ENCODE measurements at places on chromosomes 16 and 17. TPM values are rescaled to one million over a fixed set of nuclear protein-coding genes. Genes with fewer than 3 reads are reported as not detected.

The CCDC78 gene
- total RNA-seq = 0.40 TPM

The SMIM5 gene
- 10.1 TPM for total RNA-seq

The NLRC5 gene
- 13.0 TPM for total RNA-seq

The CNTD1 gene
- total RNA-seq = not detected

The AGRP gene
- total RNA-seq = not detected

The RAB37 gene
- 0.96 TPM for total RNA-seq

The KRT39 gene
- total RNA-seq = not detected

The ALOX12 gene
- total RNA-seq = 16.9 TPM

The GALR2 gene
- total RNA-seq = 0.44 TPM

The HAGH gene
- total RNA-seq = 16.9 TPM

The HEATR9 gene
- not detected for total RNA-seq

The SPATA32 gene
- 0.24 TPM for total RNA-seq

The CETP gene
- not detected for total RNA-seq

The KRTAP17-1 gene
- total RNA-seq = not detected

The CFAP20 gene
- total RNA-seq = 15.8 TPM

The QRICH2 gene
- total RNA-seq = 1.6 TPM

The PIGS gene
- 37.3 TPM for total RNA-seq

The SLC13A2 gene
- not detected for total RNA-seq

The TNP2 gene
- total RNA-seq = not detected

The CCL7 gene
- total RNA-seq = not detected

The CCDC92B gene
- 0.68 TPM for total RNA-seq

The SOX9 gene
- 20.3 TPM for total RNA-seq

The C16orf96 gene
- total RNA-seq = 0.04 TPM

The GLIS2 gene
- 0.80 TPM for total RNA-seq

The CTF1 gene
- 2.3 TPM for total RNA-seq

The PRDM7 gene
- not detected for total RNA-seq

The ACAP1 gene
- total RNA-seq = 3.8 TPM

The YPEL2 gene
- total RNA-seq = 5.7 TPM

The CACNG5 gene
- total RNA-seq = not detected

The SMIM22 gene
- total RNA-seq = 12.9 TPM

The TLCD2 gene
- 10.9 TPM for total RNA-seq

The STH gene
- total RNA-seq = not detected

The SP6 gene
- 5.9 TPM for total RNA-seq

The PIK3R5 gene
- total RNA-seq = 0.88 TPM

The SCGB1C2 gene
- total RNA-seq = not detected

The MSI2 gene
- total RNA-seq = 30.4 TPM

The RAP1GAP2 gene
- 17.9 TPM for total RNA-seq

The TERB1 gene
- total RNA-seq = 0.08 TPM

The ABI3 gene
- 2.7 TPM for total RNA-seq

The MGRN1 gene
- total RNA-seq = 19.2 TPM

The CCL17 gene
- total RNA-seq = 1.6 TPM

The WNK4 gene
- total RNA-seq = 0.40 TPM

The SRCIN1 gene
- total RNA-seq = 6.6 TPM

The RUNDC3A gene
- total RNA-seq = 6.0 TPM

The ITGA2B gene
- 0.68 TPM for total RNA-seq

The MYO15B gene
- 15.6 TPM for total RNA-seq

The DGKE gene
- 3.1 TPM for total RNA-seq

The KRTAP4-9 gene
- not detected for total RNA-seq

The DCAF7 gene
- total RNA-seq = 38.4 TPM

The ZC3H7A gene
- total RNA-seq = 19.4 TPM

The FOXL1 gene
- 0.08 TPM for total RNA-seq

The GPATCH8 gene
- total RNA-seq = 24.7 TPM

The CDH3 gene
- total RNA-seq = 94.1 TPM

The BAHCC1 gene
- 4.2 TPM for total RNA-seq

The SLFN14 gene
- not detected for total RNA-seq
